ENCODE measurements at places on chromosomes 13 and 19.

GRCh38 chr19:50510121-50510670 is 795 bp downstream of the JOSD2 start:
- DNase-seq = no peak

DNA sequence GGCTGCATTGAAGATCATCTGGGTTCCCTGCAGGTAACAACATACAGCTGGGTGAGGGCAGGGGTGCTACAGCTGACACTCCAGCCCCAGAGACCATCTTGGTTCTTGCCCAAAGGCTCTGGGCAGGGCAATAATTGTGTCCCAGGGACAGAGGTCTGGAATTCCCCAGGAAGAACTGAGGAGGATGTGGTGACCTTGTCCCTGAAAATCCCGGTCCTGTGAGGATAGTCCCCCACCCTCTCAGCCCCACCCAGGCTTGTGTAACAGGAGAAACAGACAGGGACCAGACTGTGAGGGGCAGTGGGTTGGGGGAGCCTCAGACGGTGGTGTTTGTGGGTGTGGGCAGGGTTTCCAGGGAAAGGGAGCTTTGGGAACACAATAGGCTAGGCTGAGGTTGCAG is 63.5 kb downstream of the COLGALT1 start:
- DNase-seq = no peak

DNA sequence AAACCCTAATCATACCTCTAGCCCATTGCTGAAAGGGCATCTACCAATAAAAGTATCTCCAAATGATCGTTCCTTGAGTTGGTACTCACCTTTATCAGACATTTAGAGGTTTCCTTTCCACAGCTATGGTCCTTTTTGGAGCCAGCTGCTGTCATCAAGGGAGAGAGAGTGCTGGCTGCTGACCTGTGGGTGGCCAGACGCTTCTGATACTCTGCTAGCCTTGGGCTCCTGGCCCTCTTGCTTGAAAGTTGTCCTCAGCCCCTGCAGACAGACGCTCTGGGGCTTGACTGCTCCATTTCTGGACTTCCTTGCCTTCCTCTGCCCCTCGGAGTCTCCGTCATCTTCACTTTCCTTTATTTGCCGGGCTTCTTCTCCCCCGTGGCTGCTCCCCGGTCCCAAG is 499.1 kb downstream of the DIAPH3 start:
- no peak for DNase-seq

DNA sequence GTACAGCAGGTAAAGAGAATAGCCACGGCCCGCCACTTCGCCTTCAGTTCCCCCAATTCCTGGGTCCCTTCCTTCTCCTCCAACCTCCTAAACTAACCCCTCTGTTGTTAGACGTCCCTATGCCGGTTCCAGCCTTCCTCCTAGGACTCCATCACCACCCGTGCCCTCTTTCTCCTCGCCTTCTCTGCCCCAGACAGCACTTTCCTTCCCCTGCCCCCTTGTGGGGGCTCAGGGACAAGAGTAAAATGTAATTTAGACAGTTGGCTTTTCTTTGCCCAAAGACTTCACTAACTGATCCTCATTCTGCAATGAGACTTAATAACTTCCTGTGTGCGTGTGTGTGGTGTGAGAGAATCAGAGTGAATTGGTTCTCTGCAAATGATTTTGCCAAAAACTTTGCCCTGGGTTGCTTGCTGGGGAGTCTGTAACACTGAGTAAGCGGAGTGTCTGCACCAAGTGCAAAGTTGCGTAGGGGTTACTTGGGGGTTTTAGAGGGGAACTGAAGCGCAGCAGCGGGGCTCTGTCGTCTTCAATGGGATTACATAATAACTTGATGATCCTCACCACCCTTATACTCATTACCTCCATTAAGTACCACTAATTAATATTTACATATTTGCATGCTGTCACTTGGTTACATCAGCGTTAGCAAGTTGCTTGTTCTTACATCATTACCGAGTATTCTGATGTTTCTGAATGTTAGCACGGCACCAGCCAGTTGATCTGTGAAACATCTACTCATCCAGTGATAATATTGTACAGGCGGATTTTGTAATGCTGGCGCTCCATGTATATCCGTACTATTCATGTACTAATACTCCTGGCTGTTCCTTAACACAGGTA is 19.9 kb upstream of the SGCG start:
- no peak for DNase-seq

- DNase-seq = no peak
These were observed 26.0 kb downstream of the DHX34 start for GRCh38 chr19:47374876-47375693.

DNA sequence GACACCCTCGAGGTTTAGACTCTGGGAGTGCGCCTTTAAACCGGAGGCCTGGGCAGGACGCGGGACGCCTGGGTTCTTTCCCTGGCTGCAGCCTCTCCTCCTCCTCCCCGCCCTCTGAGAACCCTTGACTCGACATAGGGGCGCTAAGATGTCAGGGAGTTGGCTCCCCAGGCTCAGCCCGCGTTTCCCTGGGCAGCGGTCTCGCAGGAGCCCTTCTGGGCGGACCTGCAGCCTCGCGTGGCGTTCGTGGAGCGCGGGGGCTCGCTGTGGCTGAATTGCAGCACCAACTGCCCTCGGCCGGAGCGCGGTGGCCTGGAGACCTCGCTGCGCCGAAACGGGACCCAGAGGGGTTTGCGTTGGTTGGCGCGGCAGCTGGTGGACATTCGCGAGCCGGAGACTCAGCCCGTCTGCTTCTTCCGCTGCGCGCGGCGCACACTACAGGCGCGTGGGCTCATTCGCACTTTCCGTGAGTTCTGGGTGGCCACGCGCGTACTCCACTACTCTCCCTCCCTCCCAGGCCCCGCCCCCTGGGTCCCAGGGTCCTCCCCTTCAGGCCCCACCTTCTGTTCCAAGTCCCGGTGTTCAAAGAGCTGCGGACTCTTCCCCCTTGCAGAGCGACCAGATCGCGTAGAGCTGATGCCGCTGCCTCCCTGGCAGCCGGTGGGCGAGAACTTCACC is 1.3 kb downstream of the ICAM5 start:
- DNase-seq = no peak

DNA sequence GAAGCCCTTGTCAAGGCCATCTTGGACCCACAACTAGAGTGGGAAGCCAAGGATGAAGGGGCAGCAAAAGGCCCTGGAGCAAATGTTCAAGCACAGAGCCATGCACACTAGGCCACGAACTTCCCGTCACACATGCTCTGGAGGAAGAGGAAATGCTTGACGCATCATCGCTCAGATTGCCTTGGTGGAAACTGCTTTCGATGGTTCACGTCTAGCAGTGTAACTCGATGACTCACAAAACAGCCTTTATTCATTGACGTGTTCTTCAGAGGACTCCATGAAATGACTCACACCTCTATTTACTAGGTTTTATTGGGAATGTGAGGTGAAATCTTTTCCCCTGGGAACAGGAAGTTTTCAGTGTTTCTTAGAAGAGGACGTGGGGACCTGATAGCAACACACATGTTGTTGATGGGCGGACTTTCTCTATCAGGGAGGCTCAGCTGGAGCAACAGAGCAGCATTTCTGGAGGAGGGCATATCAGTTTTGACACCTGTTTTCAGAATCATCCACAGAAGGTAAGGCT is 79.8 kb upstream of the FLT1 start:
- peak; percentile 25 for DNase-seq
